ENCODE measurements at places on chromosomes 7 and 10. TPM values are rescaled to one million over a fixed set of nuclear protein-coding genes. Genes with fewer than 3 reads are reported as not detected.
A peak's percentile ranks its signal among the peaks of the same experiment; 100 is the strongest.

GRCh38 chr10:103643381-103643780 lies 149.9 kb downstream of the NEURL1 start:
- no peak for ATAC-seq

GRCh38 chr10:13658871-13659685 lies 72.3 kb downstream of the PRPF18 start:
- no peak for ATAC-seq

CNPY1 gene
- not detected for total RNA-seq

DNA sequence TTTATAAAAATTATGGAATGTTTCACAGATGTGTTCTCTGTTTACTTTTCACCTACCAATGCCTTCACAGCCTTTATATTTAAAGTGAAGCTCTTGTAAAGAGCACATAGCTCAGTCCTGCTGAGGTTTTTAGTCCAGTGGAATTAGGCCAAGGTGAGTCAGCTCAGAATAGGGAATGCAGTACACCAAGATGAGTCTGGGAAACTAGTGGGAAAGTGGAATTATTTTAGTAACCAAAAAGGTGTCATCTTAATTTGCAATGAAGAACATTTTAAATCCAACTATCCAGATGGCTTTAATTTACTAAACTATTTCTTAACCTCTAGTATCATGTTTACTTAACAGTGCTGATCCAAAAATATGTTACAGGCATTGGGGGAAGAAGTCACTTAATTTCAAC lies 236.3 kb upstream of the CTBP2 start:
- ATAC-seq, result no peak

DLX5 gene
- not detected for total RNA-seq

MBL2 gene
- not detected for total RNA-seq

DNA sequence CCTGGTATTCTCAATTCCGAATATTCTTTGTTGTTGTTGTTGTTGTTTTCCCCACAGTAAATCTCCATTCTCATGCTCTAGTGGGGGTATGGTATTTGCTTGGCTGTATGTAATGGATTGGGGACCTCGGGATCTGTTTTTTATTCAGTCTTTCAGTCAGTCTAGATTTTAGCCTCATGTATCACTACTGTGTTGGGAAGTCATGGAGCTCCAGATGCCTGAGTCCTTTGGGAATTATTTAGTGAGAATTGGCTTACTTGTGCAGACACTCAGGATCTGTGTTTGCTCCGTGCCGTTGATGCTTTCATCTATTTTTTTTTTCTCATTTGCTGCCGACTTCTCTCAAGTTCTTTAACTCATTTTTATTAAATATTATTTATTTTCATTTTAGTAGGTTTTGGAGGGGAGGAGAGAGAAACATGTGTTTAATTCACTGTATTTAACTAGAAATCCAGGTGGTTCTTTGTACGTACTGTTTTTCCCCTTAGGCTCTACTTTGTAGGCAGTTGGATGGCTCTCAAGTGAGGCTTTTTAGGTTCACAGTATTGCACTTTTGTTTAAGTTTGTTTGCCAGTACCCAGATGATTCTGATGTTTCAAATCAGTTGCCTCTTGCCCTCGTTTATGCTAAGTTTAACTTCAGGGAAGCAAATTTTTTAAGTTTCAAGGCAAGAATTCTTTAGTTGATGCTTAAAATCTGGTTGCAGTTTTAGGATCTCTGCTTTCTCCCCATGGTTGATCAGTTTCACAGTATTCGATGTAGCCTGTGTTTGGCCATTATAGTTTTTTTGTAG lies 36.9 kb downstream of the ZNRF2 start:
- no peak for ATAC-seq

DNA sequence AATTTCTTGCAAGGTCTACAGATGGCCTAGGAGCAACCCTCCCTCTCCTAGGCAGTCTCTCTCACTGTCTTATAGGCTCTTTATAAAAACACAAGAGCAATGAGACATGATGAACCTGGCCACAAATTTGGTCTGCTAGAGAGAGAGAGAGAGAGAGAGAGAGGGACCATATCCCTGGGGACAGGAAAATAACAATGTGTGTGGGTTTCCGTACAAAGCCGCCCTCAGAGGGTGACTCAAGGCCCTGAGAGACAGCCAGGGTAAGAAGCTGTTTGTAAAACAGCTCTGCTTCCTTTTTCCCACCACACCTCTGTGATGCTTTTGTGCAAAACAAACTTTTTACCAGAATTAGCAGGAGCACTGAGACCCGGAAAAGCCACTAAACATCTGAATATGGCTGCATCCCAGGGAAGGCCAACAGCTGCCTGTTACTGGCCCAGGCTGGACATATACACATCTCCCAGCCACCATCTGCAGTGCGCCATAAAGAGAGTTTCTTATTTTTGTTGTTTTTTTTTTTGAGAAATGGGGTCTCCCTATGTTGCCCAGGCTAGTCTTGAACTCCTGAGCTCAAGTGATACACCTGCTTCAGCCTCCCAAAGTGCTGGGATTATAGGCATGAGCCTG lies 18.4 kb downstream of the GIMAP5 start:
- peak; percentile 74 for ATAC-seq

DNA sequence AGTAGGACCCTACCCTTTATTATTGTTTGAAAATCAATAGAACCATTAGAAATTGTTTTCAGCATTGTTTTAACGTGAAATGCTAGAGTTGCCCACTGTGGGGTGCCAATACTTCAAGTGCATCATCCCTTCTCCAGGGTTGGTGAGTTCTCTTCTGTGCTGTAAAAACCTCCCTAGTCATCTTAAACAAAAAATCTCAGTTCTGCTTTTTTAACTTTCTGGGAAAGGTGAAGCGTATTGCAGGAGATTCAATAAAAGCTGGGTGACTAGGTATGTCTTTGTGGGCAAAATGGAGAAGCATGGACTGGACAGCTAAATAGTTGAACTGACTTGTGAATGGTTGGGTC lies 699.1 kb downstream of the SUGCT start:
- no peak for ATAC-seq

INSYN2A gene
- total RNA-seq, result not detected

HABP2 gene
- total RNA-seq, result not detected

GRCh38 chr10:11663763-11664555 lies 52.5 kb upstream of the USP6NL start:
- ATAC-seq, result no peak

- ATAC-seq, result peak; percentile 26
Observed at GRCh38 chr7:12490107-12490688, 80.3 kb upstream of the SCIN start.

GRCh38 chr7:79877874-79878465 lies 256.7 kb upstream of the GNAI1 start:
- ATAC-seq, result no peak

SORBS1 gene
- total RNA-seq, result 3.4 TPM

- no peak for ATAC-seq
Observed at GRCh38 chr10:128837478-128837877, 629.6 kb upstream of the MGMT start.

TRIM4 gene
- total RNA-seq, result 29.9 TPM

- no peak for ATAC-seq
Observed at GRCh38 chr10:88794731-88795130, 7.8 kb upstream of the LIPM start.

- no peak for ATAC-seq
Observed at GRCh38 chr7:63065684-63066083, 933.0 kb upstream of the ZNF722 start.

GRCh38 chr10:93812659-93813338 lies 55.1 kb downstream of the LGI1 start:
- ATAC-seq, result no peak

CEP41 gene
- 14.0 TPM for total RNA-seq

FOXI2 gene
- not detected for total RNA-seq

DNA sequence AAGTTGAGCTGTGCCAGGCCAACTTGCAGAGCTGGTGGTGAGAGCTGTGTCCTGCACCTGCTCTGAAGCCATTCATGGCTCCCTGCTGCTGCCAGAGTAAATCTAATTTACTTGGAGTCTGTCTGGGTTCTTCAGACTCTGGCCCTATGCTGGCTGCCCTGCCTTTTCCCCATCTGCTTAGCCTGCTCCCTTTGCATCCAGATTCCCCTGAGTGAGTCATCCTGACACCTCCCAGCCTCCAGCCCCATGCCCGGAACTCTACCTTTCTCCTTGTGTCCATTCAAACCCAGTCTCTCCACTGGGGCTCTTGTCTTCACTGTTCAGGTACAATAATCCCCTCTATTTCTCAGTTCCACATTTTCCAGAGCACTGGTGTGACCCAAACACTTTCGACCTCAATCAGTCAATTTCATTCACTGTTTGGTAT lies 434.4 kb upstream of the ZMIZ1 start:
- ATAC-seq, result no peak

NEURL1 gene
- total RNA-seq, result 3.7 TPM

CPED1 gene
- not detected for total RNA-seq

DNA sequence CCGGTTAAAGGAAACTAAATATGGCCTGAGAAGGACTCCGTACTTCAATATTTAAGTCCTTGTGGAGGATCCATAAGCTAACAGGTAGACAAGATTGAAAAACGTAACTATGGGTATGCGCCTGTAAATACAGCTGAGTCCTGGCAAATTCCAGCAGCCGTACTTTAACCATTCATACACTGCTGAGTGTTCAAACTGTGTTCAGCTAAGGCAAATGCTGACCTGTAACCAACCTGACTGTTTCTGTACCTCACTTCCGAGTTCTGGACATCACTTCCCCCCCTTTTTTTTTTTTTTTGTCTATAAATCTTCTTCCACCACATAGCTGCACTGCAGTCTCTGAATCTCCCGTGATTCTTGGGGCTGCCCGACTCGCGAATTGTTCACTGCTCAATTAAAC lies 69.1 kb downstream of the SRPK2 start:
- ATAC-seq, result no peak

PCLO gene
- total RNA-seq, result 0.03 TPM

RSPH10B gene
- total RNA-seq, result 2.2 TPM

DNA sequence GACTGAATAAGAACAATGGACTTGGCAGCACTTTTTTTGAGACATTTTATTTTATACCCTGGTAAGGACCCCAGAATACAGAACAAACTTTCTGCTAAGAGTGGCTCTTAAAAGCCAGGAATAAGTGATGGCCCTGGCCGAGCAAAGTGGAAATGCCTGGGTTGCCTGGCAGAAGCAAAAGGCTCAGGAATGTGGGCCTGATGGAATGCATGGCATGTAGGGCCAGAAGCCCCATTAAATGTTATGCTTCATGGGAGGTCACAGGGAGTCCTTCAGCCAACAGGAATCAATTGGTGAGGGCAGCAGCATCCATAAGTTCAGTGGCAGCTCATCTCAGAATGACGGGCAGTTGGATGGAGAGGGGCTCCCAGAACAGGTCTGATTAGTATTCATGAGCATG lies 301.5 kb upstream of the CACNA2D1 start:
- ATAC-seq, result no peak

PPP1R17 gene
- not detected for total RNA-seq

GCK gene
- total RNA-seq, result 0.58 TPM

RHEB gene
- 55.5 TPM for total RNA-seq

NUTM2E gene
- total RNA-seq, result 0.28 TPM

PRSS1 gene
- not detected for total RNA-seq

ANKRD61 gene
- 0.26 TPM for total RNA-seq

- no peak for ATAC-seq
Observed at GRCh38 chr7:41809940-41810576, 107.2 kb upstream of the INHBA start.

SPRN gene
- not detected for total RNA-seq

ADGRA1 gene
- total RNA-seq, result not detected

- no peak for ATAC-seq
Observed at GRCh38 chr7:105816266-105816843, 60.0 kb downstream of the ATXN7L1 start.

DNA sequence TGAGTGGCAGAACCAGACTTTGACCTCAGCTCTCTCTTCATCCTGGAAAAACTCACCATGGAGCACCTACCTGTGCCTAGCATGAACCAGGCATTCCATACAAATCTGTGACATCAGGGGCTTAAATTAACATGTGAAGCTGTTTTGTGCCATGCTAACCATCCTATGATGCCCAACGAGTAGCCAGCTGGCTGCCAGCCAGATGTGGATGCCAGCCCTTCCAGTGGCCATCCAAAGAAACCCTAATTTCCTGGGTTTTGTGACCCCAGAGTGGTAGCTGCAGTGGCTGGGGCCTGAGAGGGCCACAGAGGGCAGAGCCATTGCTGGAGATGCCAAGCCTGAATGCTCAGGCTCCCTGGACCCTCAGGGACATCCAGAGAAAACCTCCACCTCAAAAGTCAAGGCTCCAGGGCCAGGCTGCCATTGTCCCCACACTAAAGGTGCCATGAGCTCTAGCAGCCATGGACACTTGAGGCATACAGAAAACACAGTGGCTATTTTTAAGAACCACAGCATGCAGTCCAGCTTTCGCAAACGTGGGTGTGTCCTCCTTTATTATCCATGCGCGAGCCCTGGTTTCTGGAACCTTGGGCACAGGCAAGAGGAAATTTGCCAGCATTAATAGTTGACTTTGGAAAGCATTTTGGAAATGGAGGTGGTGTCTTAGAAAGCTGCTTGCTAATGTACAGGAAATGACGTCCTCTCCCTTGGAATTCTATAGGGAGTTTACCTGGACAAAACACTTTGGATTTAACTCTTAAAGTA lies 6.0 kb downstream of the CPXM2 start:
- ATAC-seq, result no peak

- ATAC-seq, result no peak
Observed at GRCh38 chr10:33862536-33863105, 528.2 kb upstream of the NRP1 start.

DNA sequence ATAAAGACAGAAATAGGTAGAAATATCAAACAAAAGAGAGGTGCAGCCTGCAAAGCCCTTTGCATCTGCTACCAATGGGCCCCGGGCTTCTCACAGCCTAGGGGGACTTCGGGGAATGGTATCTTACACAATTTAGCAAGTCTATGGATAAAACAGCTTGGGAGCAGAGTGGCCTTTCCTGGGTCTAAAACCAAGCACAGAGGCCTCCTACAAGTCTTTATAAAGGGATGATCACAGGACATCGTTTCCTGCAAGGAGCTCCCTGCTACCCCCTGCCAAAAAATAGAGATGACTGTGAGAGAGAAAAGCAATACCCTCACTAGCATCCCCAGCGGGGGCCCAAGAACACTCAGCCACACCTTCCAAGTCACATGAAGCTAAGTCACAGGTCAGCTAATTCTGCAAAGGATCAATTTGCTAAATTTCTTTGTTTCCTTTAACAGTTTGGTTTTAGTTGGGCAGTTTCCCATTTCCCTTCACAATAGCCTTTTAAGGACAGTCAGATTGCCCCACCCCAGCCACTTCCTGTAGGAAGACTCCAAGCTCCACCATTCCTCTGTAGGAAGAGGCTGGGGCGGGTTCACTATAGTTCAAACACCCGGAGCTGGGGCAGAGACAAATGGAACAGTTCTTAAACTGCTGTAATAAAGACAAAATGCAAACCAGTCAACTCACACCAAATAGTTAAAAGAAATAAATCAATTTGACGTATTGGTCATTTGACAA lies 105.5 kb downstream of the SLIT1 start:
- ATAC-seq, result no peak

GRCh38 chr10:103765981-103766380 lies 89.4 kb downstream of the SH3PXD2A start:
- ATAC-seq, result peak; percentile 85

- no peak for ATAC-seq
Observed at GRCh38 chr10:119320981-119321380, 113.6 kb downstream of the GRK5 start.

MICALL2 gene
- total RNA-seq, result 5.1 TPM

GRCh38 chr10:118870467-118871243 lies 115.9 kb upstream of the CACUL1 start:
- no peak for ATAC-seq

CYP2E1 gene
- 5.4 TPM for total RNA-seq

- no peak for ATAC-seq
Observed at GRCh38 chr7:4131063-4131462, 551.0 kb upstream of the FOXK1 start.

- no peak for ATAC-seq
Observed at GRCh38 chr7:28685644-28686417, 272.3 kb downstream of the TRIL start.

PLPP4 gene
- not detected for total RNA-seq

- ATAC-seq, result no peak
Observed at GRCh38 chr10:118028619-118029018, 18.1 kb downstream of the RAB11FIP2 start.

All from activated T-helper 17 cell treated with anti-CD3 and anti-CD28 coated beads, Interleukin-2, amount 50 U/mL, for 72 hours (primary cell).